ENCODE measurements at places on chromosomes 2 and 18. TPM values are rescaled to one million over a fixed set of nuclear protein-coding genes. Genes with fewer than 3 reads are reported as not detected.

- H3K4me1 ChIP-seq: no peaks in the 10 kb centered on the region
- DNase-seq: no peak
- no peaks in the 10 kb centered on the region for H3K36me3 ChIP-seq
- no peak overlapping the region for H3K4me3 ChIP-seq
- H3K27me3 ChIP-seq: peaks cover 26% of the 10 kb centered on the region
These were observed 76.9 kb downstream of the RTP5 start for GRCh38 chr2:241946306-241947003.

Gene TEX44
- total RNA-seq: not detected

GRCh38 chr2:151361674-151362370 lies 4.4 kb downstream of the TNFAIP6 start:
- H3K27me3 ChIP-seq: no peaks in the 10 kb centered on the region
- no peak for DNase-seq
- no peaks in the 10 kb centered on the region for H3K36me3 ChIP-seq
- H3K27ac ChIP-seq: no peak overlapping the region
- peaks cover 18% of the 10 kb centered on the region for H3K4me1 ChIP-seq
- no peak overlapping the region for H3K4me3 ChIP-seq

Gene GULP1
- total RNA-seq: 9.3 TPM

- H3K4me1 ChIP-seq: no peaks in the 10 kb centered on the region
- peaks cover 13% of the 10 kb centered on the region for H3K27me3 ChIP-seq
- no peak overlapping the region for H3K27ac ChIP-seq
- no peak for DNase-seq
- no peak overlapping the region for H3K4me3 ChIP-seq
These were observed 49.1 kb downstream of the KIAA2012 start for GRCh38 chr2:202122163-202122540.

Gene SIX2
- 1.2 TPM for total RNA-seq

- peak; percentile 9 for DNase-seq
- H3K4me3 ChIP-seq: no peak overlapping the region
- no peak overlapping the region for H3K27ac ChIP-seq
- no peaks in the 10 kb centered on the region for H3K36me3 ChIP-seq
- H3K4me1 ChIP-seq: peaks cover 23% of the 10 kb centered on the region
These were observed 66.7 kb downstream of the TNS1 start for GRCh38 chr2:217935901-217936684.

Gene RUFY4
- total RNA-seq: not detected

DNA sequence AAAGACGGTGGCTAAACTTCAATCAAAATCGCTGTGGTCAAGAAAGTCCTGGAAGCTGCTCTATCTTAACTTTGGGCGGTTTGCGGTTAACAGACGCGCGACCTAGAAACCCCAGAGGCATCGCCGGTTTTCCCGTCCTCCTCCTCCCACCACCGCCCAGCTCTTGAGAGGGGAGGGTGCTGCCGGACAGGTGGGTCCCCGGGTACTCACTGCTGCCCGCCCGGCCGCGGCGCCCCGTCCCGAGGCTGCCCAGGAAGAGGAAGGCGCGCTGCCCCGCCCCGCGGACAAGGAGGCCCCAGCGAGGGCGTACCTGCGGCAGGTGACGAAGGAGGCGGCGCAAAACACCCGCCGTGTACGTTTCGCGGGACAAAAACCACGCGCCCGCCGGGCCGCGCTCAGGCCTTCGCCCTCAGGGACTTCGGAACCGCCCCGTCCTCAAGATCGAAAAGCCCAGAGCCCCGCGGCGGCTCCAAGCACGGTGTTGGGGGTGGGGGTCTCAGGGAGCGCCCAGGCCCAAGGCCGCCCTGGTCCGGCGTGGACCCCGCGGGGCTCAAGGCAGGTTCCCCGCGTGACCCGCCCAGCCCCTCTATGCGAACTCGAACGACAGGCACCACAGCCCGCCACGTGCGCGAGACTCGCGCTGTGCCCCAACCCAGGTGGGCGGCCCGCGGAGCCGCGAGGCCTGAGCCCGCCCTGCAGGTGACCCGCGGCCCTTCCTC lies at the start of gene SH3YL1:
SH3YL1 (minus strand) TSS at position 259 of the 719 bp plus-strand sequence; CDS start at position 211, 48 bp downstream.
- peaks cover 22% of the 10 kb centered on the region for H3K4me1 ChIP-seq
- no peaks in the 10 kb centered on the region for H3K27me3 ChIP-seq
- peaks cover 15% of the 10 kb centered on the region for H3K36me3 ChIP-seq

Gene IL36A
- not detected for total RNA-seq

Gene DSG1
- total RNA-seq: not detected

- H3K27me3 ChIP-seq: peaks cover 32% of the 10 kb centered on the region
- no peaks in the 10 kb centered on the region for H3K4me1 ChIP-seq
- no peak for DNase-seq
- no peak overlapping the region for H3K27ac ChIP-seq
These were observed 2.7 kb downstream of the ST8SIA5 start for GRCh38 chr18:46754188-46754587.

DNA sequence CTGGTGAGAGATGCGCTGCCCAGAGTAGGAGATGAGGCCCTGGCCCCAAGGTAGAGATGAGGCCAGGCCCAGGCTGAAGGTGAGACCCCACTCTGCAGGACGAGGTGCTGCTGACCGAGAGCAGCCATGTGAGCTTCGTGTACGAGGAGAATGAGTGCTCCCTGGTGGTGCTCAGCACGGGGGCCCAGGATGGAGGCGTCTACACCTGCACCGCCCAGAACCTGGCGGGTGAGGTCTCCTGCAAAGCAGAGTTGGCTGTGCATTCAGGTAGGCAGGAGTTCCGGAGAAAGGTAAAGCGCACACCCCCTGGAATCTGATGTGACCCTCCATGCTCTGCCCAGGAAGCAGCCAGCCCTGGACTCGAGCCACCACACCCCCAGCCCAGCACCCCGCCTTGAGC lies 21.5 kb upstream of the GMPPA start:
- no peak for DNase-seq
- H3K4me1 ChIP-seq: no peaks in the 10 kb centered on the region
- H3K27me3 ChIP-seq: no peaks in the 10 kb centered on the region
- H3K36me3 ChIP-seq: peaks cover 11% of the 10 kb centered on the region
- no peak overlapping the region for H3K4me3 ChIP-seq

- DNase-seq: no peak
- H3K4me1 ChIP-seq: no peaks in the 10 kb centered on the region
- H3K27ac ChIP-seq: no peak overlapping the region
- peaks cover 11% of the 10 kb centered on the region for H3K27me3 ChIP-seq
- H3K36me3 ChIP-seq: no peaks in the 10 kb centered on the region
These were observed 280.1 kb downstream of the PTH2R start for GRCh38 chr2:208686665-208687064.

- peak overlapping the region; percentile 15 for H3K4me3 ChIP-seq
- peak; percentile 90 for DNase-seq
- no peaks in the 10 kb centered on the region for H3K27me3 ChIP-seq
- H3K27ac ChIP-seq: peak overlapping the region; percentile 82
- peaks cover 18% of the 10 kb centered on the region for H3K4me1 ChIP-seq
- no peaks in the 10 kb centered on the region for H3K36me3 ChIP-seq
These were observed 177.4 kb upstream of the CWC22 start for GRCh38 chr2:180184506-180184905.

Gene NMS
- not detected for total RNA-seq

DNA sequence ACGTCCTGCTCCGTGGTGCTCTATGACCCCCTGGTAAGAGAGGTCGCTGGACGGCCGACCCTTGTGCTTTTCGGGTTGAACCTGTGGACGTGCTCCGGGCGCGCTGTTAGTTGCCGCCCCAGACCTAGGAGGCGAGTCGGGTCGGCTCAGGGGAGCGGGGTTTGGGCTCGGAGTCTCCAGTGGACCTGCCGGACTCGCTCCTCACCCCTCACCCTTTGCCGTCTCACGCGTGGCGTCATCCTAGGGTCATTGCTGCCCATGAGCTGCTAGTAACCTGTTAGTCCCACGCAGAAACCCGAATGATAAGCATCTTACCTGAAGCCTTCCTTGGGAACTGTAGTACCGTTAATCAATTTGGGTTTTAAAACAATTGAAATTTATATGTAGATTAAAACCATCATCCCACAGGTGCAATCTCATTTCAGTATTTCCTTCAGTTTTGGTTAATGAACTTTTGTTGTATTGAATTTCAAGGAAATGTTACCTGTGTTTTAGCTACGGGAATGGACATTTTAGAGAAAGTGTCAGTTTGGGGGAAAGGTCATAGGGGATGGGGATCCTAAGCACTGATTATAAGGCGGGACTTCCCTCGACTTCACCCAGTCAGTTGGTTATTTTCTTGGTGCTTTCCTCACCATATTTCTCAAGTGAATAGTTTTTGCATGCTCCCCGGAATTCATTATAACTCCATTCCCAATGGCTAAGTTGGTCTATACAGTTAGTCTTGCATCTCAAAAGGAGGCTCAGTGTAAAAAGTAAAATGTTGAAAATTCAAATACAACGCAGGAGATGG lies 536 bp downstream of the ELP2 start:
- H3K27me3 ChIP-seq: no peaks in the 10 kb centered on the region
- H3K36me3 ChIP-seq: peaks cover 29% of the 10 kb centered on the region
- peak overlapping the region; percentile 96 for H3K4me3 ChIP-seq

Gene IL36RN
- not detected for total RNA-seq

DNA sequence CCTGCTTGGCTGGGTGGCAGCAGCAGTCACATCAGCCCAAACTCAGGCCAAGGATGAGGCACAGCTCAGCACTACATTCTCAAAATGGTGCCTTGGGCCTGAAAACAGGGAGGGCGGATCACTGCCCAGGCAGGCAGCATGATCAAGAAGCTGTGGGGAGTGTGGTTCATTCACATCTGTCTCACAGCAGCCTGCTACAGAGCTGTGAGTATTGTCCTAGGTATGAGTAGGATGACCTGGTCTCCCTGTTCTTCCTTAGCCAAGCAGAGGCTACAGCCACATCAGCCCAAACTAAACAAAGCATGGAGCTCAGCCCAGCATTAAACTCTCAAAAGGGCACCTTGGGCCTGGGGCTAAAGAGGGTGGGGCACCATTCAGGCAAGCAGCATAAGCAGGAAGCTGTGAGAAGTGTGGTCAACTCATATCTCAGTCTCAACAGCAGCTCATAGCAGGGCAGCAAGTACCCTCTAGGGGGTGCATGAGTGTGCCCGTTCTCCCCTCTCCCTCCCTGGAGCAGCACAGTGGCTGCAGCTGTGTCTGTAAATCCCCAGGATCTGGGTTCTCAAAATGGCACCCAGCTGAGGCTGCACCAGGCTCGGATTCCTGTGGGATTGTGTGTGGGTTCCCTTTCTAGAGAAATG lies 139.6 kb downstream of the TRABD2A start:
- no peaks in the 10 kb centered on the region for H3K36me3 ChIP-seq
- no peaks in the 10 kb centered on the region for H3K4me1 ChIP-seq
- no peaks in the 10 kb centered on the region for H3K27me3 ChIP-seq
- H3K4me3 ChIP-seq: no peak overlapping the region

GRCh38 chr2:107305966-107306365 lies 420.0 kb upstream of the ST6GAL2 start:
- H3K4me1 ChIP-seq: peaks cover 6% of the 10 kb centered on the region
- no peak overlapping the region for H3K27ac ChIP-seq
- H3K4me3 ChIP-seq: no peak overlapping the region
- DNase-seq: no peak

DNA sequence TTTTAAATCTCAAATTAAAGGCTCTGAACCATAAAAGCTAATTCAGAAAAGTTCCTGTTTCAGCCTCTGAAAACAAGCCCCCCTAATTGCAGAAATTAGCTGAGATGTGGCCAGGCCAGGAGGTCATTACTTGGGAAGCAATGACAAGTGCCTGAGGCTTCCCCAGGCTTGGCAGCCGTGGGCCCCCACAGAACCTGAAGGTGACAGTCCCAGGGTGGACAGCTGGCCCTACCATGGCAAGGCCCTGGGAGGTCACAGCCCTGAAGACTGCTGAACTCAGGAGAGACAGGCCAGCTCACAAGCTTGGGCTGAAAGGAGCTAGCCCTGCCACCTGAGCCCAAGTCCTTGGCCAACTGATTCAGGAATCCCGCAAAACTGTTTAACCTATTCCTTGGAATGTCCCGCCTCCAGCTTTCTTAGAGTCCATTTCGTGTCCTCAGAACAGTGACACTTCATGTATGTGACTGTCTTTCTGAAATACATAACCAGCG lies 54.3 kb upstream of the PKDCC start:
- no peak overlapping the region for H3K4me3 ChIP-seq
- H3K27me3 ChIP-seq: peaks cover 12% of the 10 kb centered on the region
- no peaks in the 10 kb centered on the region for H3K36me3 ChIP-seq
- no peaks in the 10 kb centered on the region for H3K4me1 ChIP-seq
- no peak for DNase-seq
- H3K27ac ChIP-seq: no peak overlapping the region

Gene IL1F10
- not detected for total RNA-seq

Gene CHRNG
- total RNA-seq: not detected

- H3K4me1 ChIP-seq: no peaks in the 10 kb centered on the region
- H3K4me3 ChIP-seq: no peak overlapping the region
- H3K27me3 ChIP-seq: no peaks in the 10 kb centered on the region
- no peak overlapping the region for H3K27ac ChIP-seq
- H3K36me3 ChIP-seq: no peaks in the 10 kb centered on the region
These were observed 265.1 kb downstream of the RIT2 start for GRCh38 chr18:42850174-42851083.

- no peak overlapping the region for H3K27ac ChIP-seq
- no peaks in the 10 kb centered on the region for H3K27me3 ChIP-seq
- no peak for DNase-seq
- H3K36me3 ChIP-seq: no peaks in the 10 kb centered on the region
These were observed 275.3 kb upstream of the REG3G start for GRCh38 chr2:78750219-78750618.

GRCh38 chr2:64700133-64700809 lies 46.6 kb upstream of the SERTAD2 start:
- H3K4me3 ChIP-seq: no peak overlapping the region
- no peaks in the 10 kb centered on the region for H3K27me3 ChIP-seq
- peak; percentile 40 for DNase-seq
- H3K4me1 ChIP-seq: peaks cover 20% of the 10 kb centered on the region
- H3K36me3 ChIP-seq: no peaks in the 10 kb centered on the region

DNA sequence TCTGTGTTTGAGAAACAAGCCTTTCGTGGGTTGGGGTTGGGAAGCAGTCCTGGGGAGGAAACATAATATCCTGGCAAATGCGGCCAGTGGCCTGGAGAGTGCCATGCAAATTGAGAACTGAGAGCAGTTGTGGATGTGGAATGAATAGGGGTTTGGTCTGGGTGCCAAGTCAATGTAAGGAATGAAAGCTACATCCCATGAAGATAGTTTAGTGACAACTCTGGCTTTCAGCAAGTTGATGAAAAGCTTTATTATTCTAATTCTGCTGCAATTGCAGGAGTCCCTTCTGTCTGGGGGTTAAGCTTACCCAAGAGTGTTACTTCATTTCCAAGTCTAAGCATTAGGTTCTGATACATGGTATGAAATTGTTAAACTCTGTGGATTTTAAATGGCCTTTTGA lies 771.6 kb downstream of the DPP10 start:
- no peaks in the 10 kb centered on the region for H3K27me3 ChIP-seq
- H3K27ac ChIP-seq: no peak overlapping the region
- DNase-seq: no peak

- no peaks in the 10 kb centered on the region for H3K36me3 ChIP-seq
- H3K4me3 ChIP-seq: no peak overlapping the region
These were observed 1054.9 kb upstream of the NXPH2 start for GRCh38 chr2:139835101-139835500.

GRCh38 chr2:169815849-169816248 lies 8.9 kb downstream of the METTL5 start:
- no peak overlapping the region for H3K27ac ChIP-seq
- peaks cover 14% of the 10 kb centered on the region for H3K4me1 ChIP-seq
- H3K4me3 ChIP-seq: no peak overlapping the region
- DNase-seq: peak; percentile 58
- H3K27me3 ChIP-seq: no peaks in the 10 kb centered on the region
- H3K36me3 ChIP-seq: peaks cover 87% of the 10 kb centered on the region

Gene SERPINE2
- total RNA-seq: 231 TPM

Gene PJVK
- total RNA-seq: 7.4 TPM
